Fibroblast of lung (primary cell): ENCODE measurements at places on chromosomes 6 and 20.

GRCh38 chr20:21515300-21516179 lies 1.7 kb upstream of the NKX2-2 start:
- no peak for DNase-seq

DNA sequence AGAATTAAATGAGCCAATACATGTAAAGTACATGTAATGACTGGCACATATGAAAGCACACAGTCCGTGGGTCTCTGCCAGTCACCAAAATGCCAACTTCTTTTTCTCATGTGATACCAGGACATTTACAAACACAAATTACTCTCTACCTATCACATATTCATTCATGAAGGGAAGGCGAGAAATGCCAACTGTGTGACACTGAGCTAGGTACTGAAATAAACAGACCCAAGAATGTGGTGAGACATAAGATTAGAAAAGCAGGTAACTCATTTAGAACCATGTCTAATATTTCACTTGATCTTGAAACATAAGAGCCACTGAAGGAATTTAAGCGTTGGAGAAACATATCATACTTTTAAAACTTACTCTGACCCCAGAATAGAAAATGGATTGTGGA lies 41.4 kb downstream of the HBS1L start:
- no peak for DNase-seq

DNA sequence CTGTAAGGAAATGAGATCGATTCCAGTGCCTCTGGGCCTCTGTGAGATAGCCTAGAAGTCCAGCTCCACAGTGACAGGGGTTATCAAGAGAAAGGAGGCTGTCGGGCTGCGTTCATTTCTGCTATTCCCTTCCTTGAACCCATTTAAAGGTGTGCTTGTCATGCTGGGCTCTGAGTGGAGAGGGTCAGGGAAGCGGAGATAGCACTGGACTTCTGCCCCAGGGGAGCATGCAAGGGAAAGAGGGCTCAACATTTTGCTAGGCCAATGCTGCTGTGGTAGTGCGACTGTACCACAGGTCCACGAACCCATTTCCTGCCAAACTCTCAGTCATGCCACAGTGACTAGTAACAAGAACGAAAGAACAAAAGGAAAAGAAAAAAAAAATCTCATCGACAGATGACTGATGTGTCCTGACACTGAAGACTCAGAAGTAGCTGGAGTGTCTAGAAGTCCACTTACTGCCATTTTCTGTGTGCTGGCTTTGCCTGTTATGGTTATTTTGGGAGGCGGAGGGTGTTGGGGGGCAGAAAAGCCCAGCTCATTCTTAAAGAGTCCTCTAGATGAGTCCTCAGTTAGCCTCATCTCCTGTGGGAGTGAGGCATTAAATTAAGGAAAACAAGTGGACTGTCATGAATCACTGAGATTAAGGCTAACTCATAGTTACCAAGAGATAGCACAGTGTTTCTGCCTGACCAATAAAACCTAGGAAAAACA lies 8.1 kb downstream of the NEDD9 start:
- DNase-seq, result no peak

GRCh38 chr6:101513181-101513580 lies 119.7 kb downstream of the GRIK2 start:
- DNase-seq, result no peak

- no peak for DNase-seq
Observed at GRCh38 chr6:46015119-46015968, at the start of gene CLIC5. TSS of gene CLIC5 (minus strand) at chr6:46015860. CDS start at chr6:46015542, 318 bp downstream.

DNA sequence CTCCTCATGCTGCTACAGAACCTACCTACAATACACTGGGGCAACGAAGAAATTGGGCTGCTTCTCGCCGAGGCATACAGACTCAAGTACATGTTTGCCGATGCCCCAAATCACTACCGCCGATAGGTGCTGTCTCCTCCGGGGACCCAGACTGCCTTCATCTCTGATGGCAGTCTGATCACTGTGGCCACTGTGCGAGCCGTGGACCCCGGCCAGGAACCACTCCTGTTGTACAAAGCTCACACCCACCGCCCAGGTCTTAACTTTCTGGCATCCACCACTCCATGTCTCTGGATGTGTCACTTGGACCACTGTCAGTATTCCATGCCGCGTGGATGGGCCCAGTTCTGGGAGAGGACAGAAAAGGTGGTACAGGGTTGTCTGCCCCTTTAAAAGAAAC lies 22.7 kb upstream of the RNF8 start:
- no peak for DNase-seq

- no peak for DNase-seq
Observed at GRCh38 chr6:79077715-79078074, 359 bp downstream of the PHIP start.

DNA sequence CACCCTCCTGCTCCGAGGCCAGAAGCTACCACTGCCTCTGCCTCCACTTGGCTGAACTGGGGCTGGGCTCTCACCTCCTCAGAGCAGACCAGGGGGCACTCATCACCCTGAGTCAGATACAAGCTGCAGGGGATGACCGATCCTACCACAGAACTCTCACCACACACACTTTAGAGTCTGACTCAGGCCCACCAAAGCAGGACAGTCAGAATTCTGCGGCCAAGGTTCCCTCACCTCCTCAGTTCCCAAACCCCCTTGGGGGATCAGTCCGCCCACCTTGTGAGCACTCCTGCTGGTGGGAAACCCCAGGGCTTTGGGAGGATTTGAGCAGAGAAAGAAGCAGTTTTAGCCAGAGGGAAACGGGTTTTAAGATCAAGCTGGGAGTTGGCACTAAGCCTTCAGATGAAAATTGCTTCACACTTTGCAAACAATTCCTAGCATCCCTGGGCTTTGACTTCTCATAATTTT lies 587.8 kb upstream of the JAG1 start:
- peak; percentile 98 for DNase-seq

DNA sequence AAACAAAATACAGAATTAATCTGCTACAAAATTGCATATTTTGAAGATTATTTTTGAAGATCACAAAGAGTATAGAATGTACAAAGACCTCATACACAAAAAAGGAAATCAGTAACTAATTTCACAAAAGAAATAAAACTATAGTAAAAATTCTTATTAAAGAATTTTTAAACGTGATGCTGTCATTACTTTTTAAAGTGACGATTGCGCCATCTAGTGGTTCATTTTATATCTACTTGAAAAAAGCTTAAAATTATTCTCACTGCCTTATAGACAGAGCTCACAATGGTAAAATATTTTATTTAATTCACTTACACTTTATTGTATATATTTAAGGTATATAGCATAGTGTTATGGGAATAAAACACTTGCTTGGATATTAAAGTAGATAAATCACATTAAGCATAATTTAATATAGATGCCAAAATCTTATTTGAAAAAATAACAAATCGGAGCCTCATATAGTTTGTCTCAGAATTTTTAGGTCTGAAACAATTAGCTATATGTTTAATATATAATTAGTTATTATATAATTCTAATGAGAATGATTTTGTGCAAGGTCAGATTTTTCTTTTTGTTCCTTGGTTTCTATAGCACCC lies 128.8 kb downstream of the PHF3 start:
- peak; percentile 69 for DNase-seq

GRCh38 chr20:46833360-46833759 lies 61.3 kb upstream of the EYA2 start:
- no peak for DNase-seq
